BJ (cell line): ENCODE measurements at places on chromosomes 13 and 19.

DNA sequence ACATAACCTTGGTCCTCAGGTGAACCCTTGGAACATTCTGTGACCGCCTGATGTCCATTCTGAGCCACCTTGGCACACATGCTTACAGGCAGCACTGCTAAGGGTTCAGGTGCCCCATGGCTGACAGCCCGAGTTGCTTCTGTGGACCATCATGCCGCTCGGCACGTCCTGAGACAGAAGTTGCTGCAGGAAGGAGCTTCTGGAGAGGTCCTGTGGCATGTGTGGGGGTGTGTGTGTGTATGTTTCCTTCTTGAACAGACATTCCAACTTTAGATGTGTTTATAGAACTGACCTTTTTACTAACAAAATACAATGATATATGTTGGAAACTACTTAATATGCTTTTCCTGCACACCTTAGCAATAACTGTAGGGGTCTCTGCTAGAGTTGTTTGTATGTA is 4.8 kb upstream of the C1QTNF9 start:
- no peak for DNase-seq

DNA sequence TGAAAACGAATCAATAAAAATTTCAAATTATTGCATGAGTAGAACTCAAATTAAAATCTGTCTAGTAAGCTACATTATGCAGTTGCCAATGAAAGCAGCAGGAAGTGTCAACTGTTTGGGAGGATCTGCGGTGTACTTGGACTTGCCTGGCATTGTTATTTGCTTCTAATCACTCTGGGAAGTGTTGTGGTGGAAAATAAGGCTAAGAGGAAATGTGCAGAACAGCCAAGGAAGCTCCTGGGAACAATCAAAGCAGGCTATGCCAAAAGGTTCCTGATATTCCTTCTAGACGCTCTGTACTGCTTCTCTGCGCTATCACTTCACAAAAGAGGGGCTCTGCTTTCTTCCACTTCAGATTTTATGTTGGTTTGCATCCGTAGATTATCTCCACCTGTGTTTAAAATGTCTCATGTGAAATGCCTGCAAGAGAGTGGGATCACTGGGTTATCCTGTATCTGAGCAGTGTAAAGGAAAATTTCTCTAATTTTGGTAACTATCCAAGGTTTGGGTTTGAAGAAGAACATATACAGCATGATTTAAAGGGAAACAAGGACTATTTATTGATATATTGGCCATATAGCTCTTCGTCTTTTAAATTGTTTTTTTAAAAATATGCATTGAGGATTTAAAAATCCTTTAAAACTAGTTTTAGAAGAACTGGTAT is 182.7 kb upstream of the CSNK1A1L start:
- DNase-seq = no peak

DNA sequence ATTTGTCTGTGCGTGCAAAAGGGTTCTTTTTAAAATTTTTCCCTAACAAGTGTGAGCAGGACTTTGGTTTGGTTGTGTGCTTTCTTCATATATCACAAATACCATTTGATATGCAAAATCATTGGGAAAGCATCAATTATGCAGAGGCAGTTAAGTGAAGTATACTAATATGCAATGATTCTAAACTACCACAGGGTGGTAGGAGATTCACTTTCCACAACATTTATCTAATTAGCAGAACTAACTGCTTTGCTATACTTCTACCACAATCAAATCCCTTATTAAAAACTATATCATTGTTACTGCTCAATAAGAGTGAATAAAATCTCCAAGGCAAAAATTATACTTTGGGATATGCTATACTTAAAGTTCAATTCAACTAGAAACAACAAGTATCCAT is 2738.9 kb upstream of the PCDH20 start:
- DNase-seq = peak; percentile 11

GRCh38 chr19:28074773-28075172 is 1138.2 kb downstream of the UQCRFS1 start:
- no peak for DNase-seq

DNA sequence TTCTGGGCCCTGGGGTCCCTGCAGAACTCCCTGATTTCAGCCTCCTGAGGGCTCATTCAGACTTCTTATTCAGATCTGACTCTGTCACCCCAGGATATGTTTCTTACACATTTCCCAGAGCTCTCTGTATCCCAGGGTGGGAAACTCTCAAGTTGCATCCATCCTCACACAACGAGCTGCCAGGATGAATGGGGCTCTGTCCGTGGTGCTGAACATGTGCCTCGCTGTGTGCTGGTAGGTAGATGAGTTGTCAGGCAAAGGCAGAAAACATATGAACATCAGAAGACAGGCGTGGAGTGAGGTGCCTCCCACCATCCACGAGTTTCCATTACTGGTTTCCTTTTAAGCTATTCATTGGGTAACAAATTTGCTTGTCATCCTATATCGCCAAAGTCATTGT is 11.4 kb upstream of the IGFL1 start:
- no peak for DNase-seq

DNA sequence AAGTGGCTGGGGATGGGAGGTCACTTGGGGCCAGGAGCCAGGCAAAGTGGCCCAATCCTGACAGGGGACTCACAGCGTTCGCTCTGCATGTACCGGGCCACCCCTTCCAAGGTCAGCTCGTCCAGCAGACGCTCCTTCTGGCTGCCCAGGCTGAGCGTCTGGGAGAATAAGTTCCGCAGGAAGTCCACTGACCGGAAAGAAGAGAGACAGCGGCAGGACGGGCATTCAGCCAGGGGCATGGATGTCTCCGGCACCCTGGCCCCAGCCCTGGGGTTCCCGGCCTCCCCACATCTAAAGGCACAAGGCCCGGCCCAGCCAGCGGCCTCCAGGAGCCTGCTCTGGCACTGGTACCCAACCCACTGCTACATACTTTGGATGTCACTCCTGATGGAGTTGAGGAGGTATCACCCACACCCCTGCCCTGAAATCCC is 6.1 kb downstream of the SIRT2 start:
- DNase-seq = no peak

- DNase-seq = no peak
These were observed 74.8 kb downstream of the DPY19L3 start for GRCh38 chr19:32480321-32480720.

DNA sequence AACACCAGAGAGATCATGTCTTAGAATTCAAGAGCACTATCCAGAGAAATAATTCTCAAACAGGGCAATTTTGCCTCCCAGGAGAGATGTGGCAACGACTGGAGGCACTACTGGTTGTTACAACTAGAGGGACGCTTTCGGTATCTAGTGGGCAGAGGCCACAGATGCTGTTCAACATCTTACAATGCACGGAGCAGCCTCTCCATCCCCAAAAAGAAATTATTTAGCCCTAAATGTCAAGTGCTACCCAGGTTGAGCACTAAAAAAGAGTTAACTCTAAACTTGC is 78.6 kb downstream of the ABCC4 start:
- DNase-seq = no peak

DNA sequence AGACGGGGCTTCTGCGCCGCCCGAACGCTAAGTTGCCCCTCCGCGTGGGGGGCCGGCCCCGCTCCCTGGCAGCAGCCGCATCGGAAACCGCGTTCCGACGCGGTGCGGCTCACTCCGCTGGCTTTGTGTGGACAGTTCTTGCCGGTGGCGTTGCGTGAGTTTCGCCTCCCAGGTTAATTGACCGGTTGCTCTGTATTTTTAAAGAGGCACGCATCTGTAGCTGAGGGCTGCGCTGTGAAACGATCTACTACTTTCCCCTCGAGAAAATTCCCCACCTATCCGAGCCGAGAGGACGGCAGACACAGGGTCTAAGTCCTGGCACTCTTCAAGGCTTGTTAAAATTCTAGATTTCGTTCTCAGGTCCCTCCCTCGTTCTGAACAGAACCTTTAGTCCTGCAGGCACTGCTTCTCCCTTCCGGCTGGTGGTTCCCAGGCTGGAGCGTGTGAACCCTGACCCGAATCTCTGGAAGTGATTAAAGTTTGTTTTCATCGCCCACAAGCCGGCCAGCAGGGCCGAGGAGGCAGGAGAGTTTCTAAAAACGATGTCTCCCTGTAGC is 933 bp downstream of the ARHGEF7 start:
- peak; percentile 86 for DNase-seq

DNA sequence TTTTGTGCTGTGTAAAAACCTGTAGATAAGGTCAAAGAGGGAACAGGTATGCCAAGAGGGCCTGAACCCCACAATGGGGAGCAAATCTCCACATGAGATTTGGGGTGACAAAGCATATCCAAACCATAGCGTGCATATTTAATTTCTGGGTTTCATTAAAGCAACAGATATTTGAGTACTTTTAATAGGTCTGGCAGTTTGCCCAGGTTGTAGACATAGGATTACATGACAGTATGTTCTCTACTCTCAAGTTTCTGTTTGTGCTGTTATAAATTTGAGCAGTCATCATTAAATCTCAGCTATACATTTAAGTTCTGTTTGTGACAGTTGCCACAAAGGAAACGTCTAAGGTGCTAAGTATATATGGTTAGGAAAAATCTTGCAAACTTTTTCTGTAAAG is 236.4 kb downstream of the ATP8A2 start:
- no peak for DNase-seq

DNA sequence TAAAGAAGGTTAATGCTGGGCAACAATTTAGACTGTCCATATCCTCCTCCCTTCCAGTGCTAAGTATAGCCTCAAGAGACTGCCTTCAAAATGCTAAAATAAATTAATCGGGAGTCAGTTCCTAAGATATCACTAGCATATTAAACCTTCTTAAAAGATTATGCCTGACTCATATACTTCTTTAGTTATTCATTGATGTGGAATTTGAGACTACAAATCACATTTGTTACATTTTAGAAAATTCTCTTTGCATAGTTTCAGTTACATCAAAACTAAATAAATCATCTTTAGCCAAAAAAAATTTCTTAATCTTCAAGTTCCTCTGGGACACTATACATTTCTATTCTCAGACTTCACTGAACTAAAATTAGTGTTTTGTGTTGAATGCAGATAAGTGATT is 769.1 kb downstream of the PCDH9 start:
- DNase-seq = no peak

DNA sequence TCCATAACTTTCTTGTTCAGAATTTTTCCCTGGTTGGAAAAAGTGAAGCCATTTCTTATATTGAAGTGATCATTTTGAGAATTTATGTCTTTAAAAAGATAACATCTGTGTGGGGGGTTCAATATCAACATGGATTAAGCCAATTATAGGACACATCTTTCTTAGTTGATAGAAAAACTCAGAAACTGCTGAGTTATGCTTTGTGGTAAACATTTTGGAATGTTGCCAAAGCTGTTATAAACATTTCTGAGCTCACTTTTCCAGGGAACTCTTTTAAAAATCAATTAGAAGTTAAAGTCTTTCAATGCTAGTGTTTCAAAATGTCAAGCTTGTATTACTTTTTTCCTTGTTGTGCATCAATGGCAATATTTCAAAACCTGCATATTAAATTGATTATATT is 248.8 kb downstream of the DACH1 start:
- DNase-seq = no peak
